Activated CD8-positive, alpha-beta memory T cell treated with anti-CD3 and anti-CD28 coated beads for 1 hour (primary cell): ENCODE measurements at places on chromosomes 6 and 20.

- DNase-seq: no peak
Observed at GRCh38 chr6:38272222-38272621, 367.5 kb downstream of the BTBD9 start.

DNA sequence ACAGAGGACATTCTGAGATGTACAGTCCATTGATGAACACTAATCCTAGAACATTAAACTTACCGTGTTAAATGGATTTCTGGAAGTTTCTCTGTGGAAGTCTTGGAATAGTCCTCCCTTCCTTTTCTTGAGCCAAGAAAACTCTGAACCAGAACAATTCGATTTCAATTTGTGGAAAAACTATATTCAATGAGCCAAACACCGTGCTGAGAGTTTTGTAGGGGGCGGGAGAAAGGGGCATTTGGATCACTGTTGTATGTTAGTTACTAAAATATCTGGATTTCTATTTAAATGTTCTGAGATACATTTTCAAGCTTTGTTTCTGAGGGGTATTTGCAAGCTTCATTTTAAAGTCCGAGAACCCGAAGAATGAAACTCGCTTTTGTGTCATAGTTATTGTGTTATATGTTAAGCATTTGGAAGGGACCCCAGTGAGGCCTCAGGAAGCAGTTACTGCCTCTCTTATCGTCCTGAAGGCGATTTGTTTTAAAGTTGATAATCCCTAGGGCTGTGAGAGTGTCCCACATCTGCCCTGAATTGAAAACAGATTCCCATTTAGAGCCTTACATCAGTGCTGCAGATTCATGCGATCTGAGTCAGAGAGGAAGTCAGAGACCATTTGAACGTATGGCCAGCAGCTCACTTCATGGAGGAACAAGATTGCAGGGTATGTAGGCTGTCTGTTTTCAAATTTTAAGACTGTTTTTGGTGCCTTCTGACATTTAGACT is 70.8 kb upstream of the SASH1 start:
- DNase-seq: no peak

- DNase-seq: no peak
Observed at GRCh38 chr20:51014797-51015722, 7.8 kb downstream of the KCNG1 start.

DNA sequence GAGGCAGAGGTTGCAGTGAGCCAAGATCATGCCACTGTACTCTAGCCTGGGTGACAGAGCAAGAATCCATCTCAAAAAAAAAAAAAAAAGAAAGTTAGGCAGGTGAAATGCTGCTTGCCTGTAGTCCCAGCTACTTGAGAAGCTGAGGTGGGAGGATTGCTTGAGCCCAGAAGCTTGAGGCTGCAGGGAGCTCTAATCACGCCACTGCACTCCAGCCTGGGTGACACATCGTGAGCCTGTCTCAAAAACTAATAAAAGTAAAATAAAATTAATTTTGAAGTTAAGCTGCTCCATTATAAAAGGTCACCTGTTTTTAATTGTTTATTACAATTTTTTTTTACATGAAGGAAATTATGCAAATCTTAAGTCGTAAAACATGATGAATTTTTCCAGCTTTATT is 23.2 kb upstream of the SAMHD1 start:
- DNase-seq: no peak

GRCh38 chr20:13113731-13114130 is 105.0 kb downstream of the SPTLC3 start:
- no peak for DNase-seq

- DNase-seq: no peak
Observed at GRCh38 chr6:10658910-10659698, 35.3 kb downstream of the C6orf52 start.

- DNase-seq: no peak
Observed at GRCh38 chr6:33212857-33213165, 4.5 kb downstream of the RING1 start.

DNA sequence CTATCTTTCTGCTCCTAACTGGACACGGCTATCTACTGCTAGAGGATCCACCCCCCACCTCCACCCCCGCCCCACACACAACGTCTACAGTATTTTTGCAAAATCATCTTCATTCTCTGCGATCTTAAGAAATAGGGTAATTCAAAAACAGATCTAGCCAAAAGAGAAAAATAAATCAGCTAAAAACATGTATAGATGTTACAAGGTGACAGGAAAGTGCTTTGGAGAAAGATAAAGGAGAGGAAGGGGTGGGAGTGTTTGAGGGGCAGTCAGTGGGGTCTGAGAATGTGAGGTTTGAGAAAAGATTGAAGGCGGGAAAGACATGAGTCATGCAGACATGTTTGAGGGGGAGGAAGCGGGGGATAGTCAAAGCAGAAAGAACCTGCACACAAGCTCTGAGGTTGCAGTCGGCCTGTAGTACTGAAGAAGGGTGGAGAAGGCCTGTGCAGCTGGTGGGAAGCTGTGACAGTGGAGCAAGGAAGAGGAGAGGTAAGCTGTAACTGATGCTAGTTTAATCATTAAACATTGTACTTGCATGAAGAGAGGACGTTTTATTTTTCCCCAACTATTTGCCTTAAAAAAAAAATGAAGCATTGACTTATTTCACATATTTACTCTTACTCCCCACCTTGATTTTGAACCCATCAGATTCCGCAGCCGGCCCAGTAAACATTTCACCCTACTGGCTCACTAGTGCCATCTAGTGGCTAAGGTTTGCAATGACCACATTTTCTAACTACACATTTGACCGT is 332.6 kb downstream of the ADGRB3 start:
- no peak for DNase-seq

- DNase-seq: no peak
Observed at GRCh38 chr20:51447765-51448148, 94.8 kb downstream of the NFATC2 start.
